Activated CD4-positive, alpha-beta T cell treated with anti-CD3 and anti-CD28 coated beads for 1 hour (primary cell): ENCODE measurements at places on chromosomes 16 and 17.

DNA sequence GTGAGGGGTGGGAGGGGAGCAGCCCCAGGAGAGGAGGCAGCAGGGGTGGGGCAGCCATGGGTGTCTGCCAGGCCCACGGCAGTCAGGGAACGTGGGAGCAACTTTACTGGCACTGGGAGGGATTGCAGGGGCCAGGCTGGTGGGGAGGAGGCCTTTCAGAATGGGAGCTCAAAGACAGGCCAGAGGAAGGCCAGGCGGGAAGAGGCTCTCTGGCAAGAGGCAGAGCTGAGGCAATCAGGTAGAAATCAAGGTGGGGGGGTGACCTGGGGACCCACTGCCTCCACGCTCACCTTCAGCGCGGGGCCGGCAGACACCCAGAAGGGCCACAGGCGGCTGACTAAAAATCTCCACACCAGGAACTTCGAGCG lies 11.9 kb upstream of the GSE1 start:
- no peak for DNase-seq

GRCh38 chr17:29862951-29863350 lies 67.1 kb downstream of the SSH2 start:
- DNase-seq: no peak

- peak; percentile 6 for DNase-seq
Observed at GRCh38 chr17:58318065-58318481, 10.5 kb downstream of the TSPOAP1 start.

- DNase-seq: no peak
Observed at GRCh38 chr17:49610883-49611584, 35.4 kb downstream of the NXPH3 start.

DNA sequence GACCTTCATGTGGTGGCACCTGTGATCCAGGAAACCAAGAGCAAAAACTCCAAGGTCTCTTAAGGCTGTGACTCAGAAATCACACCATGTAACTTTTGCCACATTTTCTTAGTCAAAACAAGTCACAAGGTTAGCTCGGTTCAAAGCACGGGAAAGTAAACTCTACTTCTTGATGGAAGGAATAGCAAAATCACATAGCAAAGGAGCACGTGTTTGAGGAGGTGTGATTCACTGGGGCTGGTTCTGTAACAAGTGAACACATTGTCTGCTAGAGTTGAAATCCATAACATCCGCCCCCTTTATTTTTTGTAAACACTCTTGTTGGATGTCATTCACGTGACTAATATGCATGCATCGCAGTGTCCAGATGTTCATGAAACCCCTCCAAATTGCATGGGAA lies 415.0 kb upstream of the MAF start:
- no peak for DNase-seq

- DNase-seq: no peak
Observed at GRCh38 chr16:85479972-85480726, 133.0 kb upstream of the GSE1 start.

- no peak for DNase-seq
Observed at GRCh38 chr17:21185061-21185460, 28.9 kb downstream of the TMEM11 start.

GRCh38 chr16:47284999-47285398 lies 141.3 kb upstream of the NETO2 start:
- DNase-seq: no peak

- DNase-seq: no peak
Observed at GRCh38 chr17:79950751-79951150, 84.9 kb downstream of the TBC1D16 start.

DNA sequence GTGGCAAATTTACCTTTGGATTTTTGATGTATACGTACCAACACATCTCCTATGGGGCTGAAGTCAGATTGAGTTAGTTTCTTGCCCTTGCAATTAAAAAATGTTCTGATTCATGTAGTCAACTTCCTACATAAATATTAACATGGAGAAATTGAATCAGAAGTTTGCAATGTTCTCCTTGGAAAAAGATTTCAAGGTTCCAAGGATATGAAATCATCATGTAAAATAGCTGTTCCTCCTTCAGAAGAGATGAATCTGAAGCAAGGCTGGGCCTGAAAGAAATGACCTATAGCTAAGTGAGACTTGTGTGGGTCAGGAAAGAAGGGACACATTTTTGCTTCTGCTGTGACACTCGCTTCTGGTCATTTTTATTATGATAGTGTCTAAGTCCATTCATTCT lies 131.7 kb downstream of the RGS9 start:
- DNase-seq: no peak

- DNase-seq: no peak
Observed at GRCh38 chr16:48452991-48453760, 68.0 kb upstream of the SIAH1 start.

DNA sequence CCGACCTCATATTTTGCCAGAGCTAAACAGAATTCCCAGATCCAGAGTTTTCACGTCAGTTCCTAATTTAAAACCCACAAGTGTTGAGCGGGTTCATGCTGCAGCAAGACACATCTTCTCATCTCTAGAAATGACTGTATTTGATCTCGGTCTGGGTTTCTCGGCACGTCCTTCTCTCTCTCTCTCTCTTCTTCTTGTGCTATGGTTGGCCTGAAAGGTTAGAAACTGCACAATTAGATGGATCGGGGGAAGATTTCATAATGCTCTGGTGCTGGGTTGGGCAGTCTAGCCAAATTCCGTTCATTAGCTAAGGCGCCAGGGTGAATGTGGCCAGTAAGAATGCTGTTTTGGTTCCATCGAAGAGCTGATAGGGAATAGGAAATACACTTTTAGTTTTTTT lies 158.9 kb upstream of the NOG start:
- no peak for DNase-seq

GRCh38 chr17:3985846-3986245 lies 21.6 kb upstream of the ATP2A3 start:
- no peak for DNase-seq

- DNase-seq: no peak
Observed at GRCh38 chr16:82094942-82095540, 60.0 kb downstream of the HSD17B2 start.

DNA sequence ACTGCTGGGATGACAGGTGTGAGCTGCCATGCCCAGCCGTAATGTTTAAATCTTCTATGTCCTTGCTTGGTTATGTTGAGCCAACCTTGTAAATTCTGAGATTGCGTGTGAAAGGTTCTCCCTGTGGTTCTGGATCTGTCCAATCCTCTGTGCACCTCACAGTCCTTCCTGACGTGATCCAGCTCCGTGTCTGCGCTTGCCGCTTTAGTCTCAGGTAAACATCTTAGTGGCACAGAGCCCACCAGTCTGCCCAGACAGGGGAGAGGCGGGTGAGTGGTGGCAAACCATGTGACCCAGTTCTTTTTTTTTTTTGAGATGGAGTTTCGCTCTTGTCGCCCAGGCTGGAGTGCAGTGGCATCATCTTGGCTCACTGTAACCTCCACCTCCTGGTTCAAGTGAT lies 13.9 kb downstream of the SLC25A10 start:
- DNase-seq: no peak

DNA sequence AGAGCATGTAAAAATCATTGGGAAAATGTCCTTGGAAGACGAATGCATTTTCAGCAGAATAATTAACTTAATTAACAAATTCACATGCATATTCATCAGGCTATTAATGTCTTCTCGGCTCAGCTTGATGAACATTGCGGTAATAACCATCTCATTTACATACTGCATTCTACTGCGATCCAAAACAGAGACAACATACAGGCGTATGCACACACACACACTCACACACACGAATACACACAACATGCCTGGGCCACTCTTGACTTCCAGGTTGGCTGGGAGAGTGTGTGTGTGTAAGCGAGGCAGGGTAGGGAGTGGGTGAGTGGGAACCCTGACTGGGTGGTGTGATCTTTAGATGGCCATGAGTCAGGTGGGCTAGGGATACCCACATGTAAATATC lies 44.7 kb downstream of the NEUROD2 start:
- DNase-seq: no peak

GRCh38 chr16:14098081-14098480 lies 27.0 kb downstream of the MRTFB start:
- no peak for DNase-seq

- DNase-seq: no peak
Observed at GRCh38 chr16:49497466-49497865, 123.9 kb downstream of the C16orf78 start.

- DNase-seq: no peak
Observed at GRCh38 chr16:50114357-50115129, 38.6 kb upstream of the TENT4B start.

DNA sequence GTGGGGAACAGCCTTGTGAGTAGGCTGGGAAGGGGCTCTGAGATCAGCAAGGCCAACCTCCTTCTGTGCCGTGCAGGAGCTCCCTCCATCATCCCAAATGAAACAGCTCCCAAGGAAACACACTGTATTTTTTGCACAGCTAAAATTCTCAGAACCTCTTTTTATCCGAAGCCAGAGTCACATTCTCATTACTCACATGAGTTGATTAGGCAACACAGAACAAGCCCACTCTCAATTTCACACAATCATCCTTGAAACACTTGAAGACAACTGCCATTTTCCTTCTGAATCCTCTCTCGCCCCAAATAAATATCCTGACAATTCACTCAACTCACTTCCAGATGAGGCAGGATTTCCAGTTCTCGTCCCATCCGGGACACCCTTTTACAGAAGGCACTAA lies 66.1 kb downstream of the MYO18A start:
- no peak for DNase-seq

DNA sequence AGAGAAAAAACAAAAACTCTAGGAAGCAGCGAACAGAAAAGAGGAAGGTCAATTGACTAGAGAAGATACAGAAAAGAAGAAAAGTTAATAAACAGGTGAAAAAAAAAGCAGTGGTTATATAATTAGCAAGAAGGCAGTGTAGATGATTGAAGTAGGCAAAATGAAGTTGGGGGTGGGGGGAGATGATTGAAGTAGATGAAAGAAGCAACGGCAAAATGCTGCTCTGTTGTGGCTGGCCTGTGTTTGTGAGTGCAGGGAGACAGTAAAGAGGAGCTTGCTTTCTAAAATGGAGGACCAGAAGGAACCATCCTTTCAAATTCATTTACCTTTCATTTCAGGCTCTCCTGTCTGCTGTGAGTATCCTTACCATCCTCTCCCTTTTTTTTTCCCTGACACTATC lies 3.6 kb downstream of the EVI2B start:
- DNase-seq: peak; percentile 37

GRCh38 chr17:37824534-37825485 lies 80.0 kb upstream of the HNF1B start:
- no peak for DNase-seq

DNA sequence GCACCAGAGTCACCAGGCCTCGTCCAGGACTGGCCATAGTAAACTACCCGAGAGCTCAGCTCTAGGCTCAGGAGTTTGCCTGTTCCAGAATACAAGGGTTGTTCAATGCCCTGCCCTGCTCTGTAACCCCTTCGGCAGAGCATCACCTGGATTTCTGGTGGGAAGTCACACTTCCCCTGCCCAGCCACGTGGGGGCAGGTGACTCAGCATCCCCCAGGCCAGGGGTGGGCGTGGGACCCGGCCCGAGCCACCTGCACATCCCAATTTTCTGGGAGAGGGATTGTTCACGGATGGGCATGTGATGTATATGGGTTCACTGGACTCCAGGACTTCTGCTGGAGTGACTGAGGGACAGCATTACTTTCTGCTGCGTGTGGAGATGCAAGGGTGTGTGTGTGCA lies 25.8 kb downstream of the COX4I1 start:
- no peak for DNase-seq

DNA sequence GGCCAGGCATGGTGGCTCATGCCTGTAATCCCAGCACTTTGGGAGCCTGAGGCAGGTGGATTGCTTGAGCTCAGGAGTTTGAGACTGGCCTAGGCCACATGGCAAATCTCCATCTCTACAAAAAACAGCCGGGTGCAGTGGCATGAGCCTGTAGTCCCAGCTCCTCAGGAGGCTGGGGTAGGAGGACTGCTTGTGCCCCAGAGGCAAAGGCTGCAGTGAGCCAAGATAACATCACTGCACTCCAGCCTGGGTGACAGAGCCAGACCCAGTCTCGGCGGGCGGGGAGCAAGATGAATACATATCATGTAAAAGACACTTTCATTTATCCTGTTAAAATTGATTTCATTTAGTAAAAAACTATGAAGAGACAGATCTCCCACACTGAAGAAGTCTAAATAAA lies 54.6 kb downstream of the CREBBP start:
- DNase-seq: no peak

GRCh38 chr17:56109836-56110235 lies 43.4 kb upstream of the ANKFN1 start:
- no peak for DNase-seq

GRCh38 chr16:30040221-30040620 lies 9.2 kb upstream of the TLCD3B start:
- no peak for DNase-seq
